Left lobe of liver (tissue), 2 donors: ENCODE measurements at places on chromosomes 7 and 10. TPM values are rescaled to one million over a fixed set of nuclear protein-coding genes. Genes with fewer than 3 reads are reported as not detected.

DNA sequence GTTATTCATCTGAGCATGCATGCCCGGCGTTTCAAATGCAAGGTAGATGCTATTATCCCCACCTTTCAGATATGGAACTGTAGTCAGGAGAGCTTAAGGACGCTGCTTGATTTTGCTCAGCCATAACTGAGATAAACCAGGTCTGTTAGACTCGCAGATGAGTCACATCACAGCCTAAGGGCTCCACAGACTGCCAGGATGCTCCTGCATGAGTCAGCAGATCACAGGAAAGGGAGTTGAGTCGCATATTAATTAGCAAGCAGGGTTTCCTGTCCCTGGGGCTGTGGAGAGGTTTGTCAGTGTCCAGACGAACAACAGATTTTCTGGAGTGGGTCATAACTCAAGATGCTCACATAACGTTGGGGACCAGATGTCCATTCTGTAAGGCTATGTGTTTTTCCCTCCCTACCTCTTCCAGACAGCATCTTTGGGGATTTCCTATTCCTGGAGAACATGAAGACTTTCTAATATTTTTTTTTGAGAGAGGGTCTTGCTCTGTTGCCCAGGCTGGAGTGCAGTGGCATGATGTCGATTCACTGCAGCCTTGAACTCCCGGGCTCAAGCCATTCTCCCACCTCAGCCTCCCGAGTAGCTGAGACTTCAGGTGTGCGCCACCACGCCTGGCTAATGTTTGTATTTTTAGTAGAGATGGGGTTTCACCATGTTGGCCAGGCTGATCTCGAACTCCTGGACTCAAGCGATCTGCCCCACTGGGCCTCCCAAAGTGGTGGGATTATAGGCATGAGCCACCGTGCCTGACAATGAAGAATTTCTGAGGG, 36.7 kb downstream of the PFKFB3 start:
- DNase-seq = no peak

The GRID2IP gene
- not detected for total RNA-seq

The SNCG gene
- total RNA-seq = 2.0 TPM

DNA sequence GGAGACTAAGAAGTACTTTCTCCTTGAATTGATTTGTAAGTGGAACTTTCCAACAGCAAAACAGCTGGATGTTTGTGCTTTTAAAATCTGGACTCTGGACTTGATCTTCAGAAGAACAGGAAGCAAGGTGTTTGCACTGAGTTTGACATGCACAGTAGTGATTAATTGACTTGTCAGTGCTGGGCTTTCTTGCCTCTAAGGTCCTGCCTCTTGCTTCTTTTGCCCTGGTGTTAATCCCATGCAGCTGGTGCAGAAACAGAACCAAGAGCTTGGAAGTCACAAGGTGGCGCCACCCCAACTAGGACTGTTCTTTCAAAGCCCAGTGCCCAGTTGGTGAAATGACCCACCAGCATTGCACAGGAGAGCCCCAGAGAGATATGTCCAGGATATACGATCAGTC, 66.8 kb upstream of the SEPHS1 start:
- no peak for DNase-seq

GRCh38 chr10:131698986-131699385, 201.8 kb upstream of the PPP2R2D start:
- DNase-seq = peak; percentile 18

The STEAP2 gene
- total RNA-seq = 0.81 TPM

The FKBP6 gene
- not detected for total RNA-seq

The SLC26A4 gene
- not detected for total RNA-seq

The CDK14 gene
- 21.6 TPM for total RNA-seq

GRCh38 chr10:1434202-1434601, 303.1 kb downstream of the ADARB2 start:
- DNase-seq = no peak

- no peak for DNase-seq
Measured at GRCh38 chr10:86929468-86930380, 27.7 kb downstream of the MMRN2 start.

DNA sequence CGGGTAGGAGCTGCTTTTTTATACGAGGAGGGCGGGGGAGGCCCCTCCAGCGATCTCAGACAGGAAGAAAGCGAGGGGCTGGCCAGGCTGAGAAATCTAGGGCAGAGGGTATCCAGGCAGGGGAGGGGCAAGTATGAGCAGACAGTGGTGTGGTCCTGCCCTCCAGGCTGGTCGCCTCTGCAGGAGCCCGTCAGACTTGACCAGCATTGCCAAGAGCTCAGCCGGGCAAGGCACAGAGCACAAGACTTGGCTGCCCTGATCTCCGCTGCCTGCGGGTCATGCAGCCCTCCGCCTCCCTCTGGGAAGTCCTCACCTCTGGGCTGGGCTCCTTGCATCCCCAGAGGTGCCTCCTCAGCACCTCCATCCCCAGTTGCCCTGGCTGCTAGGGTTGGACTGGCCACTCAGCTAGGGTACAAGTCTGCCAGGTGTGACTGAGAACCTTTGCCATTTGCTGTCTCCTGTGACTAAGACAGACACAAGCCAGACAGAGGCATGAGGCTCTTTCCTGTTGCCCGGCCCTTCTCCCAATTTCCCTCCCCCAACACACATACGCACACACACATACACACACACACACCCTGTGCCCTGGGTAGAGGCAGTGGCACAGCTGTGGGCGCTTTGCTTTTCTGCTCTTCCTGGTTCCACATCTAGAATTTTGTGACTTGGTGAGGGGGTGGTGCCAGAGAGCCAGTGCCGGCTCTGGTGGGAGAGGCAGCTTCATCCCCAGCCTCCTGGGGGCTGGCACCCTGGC, 59.1 kb upstream of the PPIF start:
- DNase-seq = no peak

DNA sequence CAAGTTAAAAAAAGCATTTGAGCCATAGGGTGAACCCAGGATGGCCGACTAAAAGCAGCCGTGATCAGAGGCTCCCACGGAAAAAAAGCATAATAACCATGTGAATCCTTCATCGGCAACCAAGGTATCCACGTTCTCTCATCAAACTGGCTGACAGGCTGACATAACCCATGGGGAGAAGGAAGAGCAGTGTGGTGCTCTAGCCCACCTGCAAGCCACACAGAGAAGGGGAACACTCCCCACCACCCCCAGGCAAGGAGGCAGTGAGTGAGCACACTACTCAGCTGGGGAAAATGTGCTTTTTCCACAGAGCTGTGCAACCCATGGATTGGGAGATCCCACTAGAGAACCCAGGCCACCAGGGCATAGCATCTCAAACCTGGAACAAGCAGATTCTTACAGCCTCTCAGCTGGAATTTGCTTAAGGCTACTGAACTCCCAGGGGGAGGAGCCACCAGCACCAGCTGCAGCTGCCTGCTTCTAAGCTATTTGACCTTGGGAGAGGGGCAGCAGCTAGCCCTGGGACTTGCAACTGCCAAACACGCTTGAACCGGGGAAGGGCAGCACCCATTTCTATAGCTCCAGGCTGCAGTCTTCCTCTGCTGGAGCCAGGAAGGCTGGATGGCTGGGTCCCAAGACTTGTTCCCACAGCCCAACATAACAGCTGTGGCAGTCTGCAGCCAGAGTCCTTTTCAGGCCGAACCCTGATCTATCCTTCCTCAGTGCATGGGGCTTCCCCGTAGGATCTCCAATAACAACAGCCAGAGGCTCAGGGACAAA, 178.2 kb upstream of the NRG3 start:
- no peak for DNase-seq

GRCh38 chr10:26479766-26480492, 41.8 kb downstream of the APBB1IP start:
- no peak for DNase-seq

DNA sequence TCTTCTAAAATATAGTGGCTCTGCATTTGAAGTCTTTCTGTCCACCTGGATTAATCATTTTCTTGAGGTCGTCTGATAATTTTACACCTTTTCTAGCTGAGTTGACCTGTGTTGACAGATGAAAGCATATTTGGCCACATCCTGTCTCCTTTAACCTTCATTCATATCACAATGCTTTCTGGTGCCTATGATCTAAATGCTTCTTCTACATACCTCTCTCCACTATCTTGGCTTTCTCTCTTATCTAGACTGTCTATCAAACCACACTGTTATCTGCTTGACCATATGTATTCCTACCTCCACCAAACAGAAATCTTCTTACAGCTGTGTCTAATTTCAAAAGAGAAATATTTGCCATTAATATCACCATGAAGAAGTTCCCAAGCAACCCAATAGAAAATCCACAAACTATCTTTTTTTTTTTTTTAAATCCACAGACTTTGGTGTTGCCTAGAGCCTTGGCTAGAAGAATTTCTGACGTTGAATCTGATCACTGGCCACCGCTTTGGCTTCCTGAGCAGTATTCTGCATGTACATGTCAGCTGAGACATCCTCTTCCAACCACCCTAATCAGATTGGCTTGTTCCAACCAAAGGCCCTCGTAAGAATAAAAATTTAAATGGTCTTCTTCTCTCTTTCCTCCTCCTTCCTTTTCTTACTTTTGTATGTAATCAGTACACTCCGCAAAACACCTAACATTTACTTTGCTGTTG, 66.3 kb upstream of the SP4 start:
- DNase-seq = no peak

The FOXI2 gene
- total RNA-seq = not detected

- DNase-seq = no peak
Measured at GRCh38 chr7:38282081-38282480, 8.6 kb upstream of the TARP start.

- no peak for DNase-seq
Measured at GRCh38 chr7:70660154-70660818, 471.7 kb upstream of the GALNT17 start.

- DNase-seq = no peak
Measured at GRCh38 chr7:114182837-114183236, 231.8 kb upstream of the FOXP2 start.

GRCh38 chr7:24963218-24963617, 16.8 kb downstream of the OSBPL3 start:
- DNase-seq = no peak

GRCh38 chr7:53996876-53997275, 545.3 kb upstream of the VSTM2A start:
- DNase-seq = no peak

DNA sequence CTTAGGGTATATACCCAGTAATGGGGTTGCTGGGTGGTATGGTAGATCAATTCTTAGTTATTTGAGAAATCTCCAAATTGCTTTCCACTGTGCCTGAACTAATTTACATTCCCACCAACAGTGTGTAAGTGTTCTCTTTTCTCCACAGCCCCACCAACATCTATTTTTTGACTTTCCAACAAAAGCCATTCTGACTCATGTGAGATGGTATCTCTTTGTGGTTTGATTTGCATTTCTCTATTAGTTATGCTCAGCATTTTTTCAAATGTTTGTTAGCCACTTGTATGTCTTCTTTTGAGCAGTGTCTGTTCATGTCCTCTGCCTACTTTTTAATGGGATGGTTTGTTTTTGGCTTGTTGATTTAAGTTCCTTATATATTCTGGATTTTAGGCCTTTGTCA, 66.4 kb downstream of the MGAM2 start:
- DNase-seq = no peak

The MCM10 gene
- total RNA-seq = 0.33 TPM

DNA sequence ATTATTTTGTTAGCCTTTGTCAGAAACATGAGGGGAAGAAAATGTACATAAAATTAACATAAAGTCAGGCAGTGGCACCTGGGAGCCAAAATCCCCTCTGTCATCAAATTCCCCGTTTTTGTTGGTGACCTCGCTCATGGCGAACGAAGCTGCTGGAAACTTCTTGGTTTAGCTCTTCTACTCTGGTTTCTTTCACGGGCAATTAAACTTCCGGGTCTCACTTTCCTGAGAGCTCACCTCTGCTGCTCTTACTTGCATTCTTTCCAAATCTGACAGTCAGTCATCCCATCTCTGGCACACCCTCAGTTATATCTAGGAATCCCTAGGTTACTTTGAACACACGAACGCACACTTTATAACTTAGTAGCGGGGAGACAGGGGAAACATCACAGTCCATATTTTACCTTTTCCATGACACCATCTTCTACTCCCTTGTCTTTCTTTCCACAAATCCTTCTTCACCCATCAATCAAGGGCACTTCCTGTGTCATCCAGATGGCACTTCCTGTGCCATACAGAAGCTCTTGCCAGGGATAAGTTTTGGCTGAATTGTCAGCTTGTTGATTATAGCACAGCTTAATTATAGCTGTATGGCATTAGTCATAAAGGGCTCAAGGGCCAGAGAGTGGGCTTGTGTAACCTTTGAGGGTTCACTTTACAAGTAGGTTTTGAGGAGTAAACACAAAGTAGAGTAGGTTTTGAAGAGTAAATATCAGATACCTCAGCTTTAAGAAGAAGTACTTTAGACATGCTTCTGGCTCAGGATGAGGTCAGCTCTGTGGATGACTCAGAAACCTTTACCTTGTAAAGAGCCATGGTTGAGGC, 105.1 kb downstream of the GATA3 start:
- DNase-seq = no peak

DNA sequence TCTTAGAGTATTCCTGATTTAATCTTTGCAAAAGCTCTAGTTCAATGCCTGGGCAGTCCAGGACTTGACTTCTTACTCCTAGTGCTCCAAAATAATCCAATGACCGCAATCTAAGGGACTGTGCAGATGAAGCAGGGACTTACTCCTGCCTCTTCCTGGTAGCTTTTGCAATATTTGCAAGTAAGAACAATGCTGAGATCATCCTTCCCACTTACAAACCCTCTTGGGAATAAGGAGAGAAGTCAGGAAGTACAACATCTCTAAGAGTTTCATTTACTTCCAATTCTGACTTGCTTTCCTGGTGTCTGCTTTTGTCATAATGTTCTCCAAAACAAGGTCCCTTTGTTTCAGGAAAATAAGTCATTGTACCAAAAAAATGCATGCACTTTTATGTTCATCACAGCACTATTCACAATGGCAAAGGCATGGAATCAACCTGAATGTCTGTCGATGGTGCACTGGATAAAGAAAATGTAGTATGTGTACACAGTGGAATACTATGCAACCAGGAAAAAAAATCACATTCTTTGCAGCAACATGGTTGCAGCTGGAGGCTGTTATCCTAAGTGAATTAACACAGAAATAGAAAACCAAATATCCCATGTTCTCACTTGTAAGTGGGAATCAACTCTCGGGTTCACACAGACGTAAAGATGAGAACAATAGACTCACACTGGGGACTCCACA, 7.1 kb upstream of the KCNMA1 start:
- DNase-seq = no peak

The TAS2R41 gene
- total RNA-seq = 0.45 TPM

GRCh38 chr10:89535171-89536012, at the start of gene SLC16A12:
Gene SLC16A12, minus strand, starts transcription at chr10:89535594. Its CDS starts 73,016 bp downstream, at chr10:89462578.
- no peak for DNase-seq

- DNase-seq = no peak
Measured at GRCh38 chr7:138584696-138585095, 116.5 kb downstream of the SVOPL start.

DNA sequence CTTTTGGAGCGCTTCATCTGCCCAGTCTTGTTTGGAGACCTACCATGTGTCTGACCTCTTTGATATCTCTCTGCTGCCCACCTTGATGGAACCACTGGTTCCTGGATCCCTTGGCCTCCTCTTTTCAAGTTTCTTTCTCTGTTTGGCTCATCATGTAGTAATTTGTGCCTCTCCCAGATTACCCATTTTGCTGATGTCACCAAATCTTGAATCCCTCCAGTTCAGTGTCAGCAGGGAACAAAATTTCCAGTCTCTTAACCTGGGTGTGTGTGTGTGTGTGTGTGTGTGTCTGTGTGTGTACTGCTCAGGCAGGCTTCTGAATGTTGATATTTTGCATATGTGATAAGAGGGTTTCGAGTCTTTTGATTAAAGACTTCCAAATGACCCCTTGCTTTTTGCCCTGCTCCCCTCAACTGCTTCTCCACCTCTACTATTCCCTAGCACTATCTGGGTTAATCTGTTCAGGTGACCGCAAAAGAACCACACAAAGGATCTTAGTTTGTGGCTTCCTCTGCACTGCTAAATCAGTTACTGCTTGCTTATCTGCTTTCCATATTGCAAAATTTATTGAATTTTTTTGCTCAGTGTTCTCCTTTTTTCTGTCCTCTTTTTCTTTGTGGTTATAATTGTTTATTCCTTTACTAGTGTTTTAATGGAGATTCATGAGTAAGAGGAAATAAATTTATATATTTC, 25.7 kb downstream of the MYO3A start:
- no peak for DNase-seq

The PPP3CB gene
- 10.7 TPM for total RNA-seq
